Fibroblast of skin of scalp (primary cell): ENCODE measurements at places on chromosomes 1 and 21.

- no peak for DNase-seq
These were observed 16.4 kb downstream of the CADM3 start for GRCh38 chr1:159187647-159188374.

- DNase-seq = no peak
These were observed 11.0 kb downstream of the TNFRSF14 start for GRCh38 chr1:2567083-2567679.

GRCh38 chr1:50604580-50604979, 181.3 kb upstream of the DMRTA2 start:
- DNase-seq = no peak

DNA sequence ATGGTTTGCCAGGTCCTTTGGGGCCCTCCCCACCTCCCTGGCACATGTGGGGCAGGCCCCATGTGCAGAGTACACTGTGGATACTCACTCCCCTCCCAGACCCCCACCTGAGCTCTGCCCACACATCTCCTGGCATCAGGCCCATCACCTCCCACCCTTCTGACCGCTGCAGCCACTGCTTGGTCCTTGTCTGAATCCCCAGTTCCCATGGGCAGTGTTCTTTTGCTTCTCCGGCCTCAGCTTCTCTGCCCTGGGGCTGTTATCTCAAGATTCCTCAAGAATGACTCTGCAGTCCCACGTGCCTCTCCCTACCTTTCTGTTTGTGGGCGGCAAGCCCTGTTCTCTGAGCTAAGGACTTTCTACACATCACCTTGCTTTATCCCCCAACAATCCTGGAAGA, 187.7 kb upstream of the EDN2 start:
- peak; percentile 84 for DNase-seq

GRCh38 chr21:35423709-35424108, 374.6 kb upstream of the RUNX1 start:
- DNase-seq = peak; percentile 81

GRCh38 chr1:169312084-169312954, 55.3 kb downstream of the NME7 start:
- DNase-seq = peak; percentile 95

DNA sequence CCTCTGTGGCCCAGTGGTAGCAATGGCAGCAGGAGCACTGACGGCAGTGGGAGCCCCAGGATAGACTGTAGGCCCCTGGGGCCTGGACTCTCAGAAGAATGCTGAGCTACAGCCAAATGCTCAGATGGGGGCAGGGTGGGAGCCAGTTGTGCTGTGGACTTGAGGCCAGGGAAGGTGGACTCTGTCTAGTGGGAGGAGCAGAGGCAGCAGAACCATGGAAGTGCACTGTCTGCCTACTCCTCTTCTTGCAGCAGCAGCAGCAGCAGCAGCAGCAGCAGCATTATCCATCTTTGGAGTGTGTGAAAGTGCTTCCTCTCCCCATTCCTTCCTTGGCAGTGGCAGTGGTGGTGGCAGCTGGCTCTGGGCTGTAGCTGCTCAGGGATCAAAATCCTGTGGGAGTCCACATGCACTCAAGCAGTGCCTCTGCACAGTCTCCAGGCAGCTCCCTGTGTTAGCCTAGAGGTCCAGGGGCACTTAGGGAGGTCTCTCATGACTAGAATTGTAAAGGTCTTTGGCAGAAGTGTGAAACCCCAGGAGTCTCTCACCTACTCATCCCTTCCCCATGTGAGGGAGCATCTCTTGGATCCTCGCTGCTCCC, 917.9 kb upstream of the B3GALT2 start:
- no peak for DNase-seq

DNA sequence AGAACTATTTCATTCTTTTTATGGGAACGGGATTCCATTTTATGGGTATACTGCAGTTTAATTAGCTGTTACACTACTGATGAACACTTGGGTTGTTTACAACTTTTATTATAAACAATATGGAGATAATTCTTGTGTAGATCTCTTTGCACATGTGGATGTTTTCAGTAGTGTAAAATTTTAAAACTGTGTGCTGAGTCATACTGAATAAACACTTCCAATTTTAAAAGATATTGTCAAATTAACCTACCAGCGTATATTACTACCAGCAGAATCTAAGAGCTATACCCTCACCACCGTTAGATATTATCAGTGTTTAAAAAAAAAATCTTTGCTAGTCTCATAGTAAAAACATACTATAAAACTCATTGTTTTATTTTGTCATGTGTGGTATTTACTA, 106.1 kb downstream of the CC2D1B start:
- no peak for DNase-seq

- no peak for DNase-seq
These were observed 79.8 kb upstream of the RALGPS2 start for GRCh38 chr1:178645157-178645807.

DNA sequence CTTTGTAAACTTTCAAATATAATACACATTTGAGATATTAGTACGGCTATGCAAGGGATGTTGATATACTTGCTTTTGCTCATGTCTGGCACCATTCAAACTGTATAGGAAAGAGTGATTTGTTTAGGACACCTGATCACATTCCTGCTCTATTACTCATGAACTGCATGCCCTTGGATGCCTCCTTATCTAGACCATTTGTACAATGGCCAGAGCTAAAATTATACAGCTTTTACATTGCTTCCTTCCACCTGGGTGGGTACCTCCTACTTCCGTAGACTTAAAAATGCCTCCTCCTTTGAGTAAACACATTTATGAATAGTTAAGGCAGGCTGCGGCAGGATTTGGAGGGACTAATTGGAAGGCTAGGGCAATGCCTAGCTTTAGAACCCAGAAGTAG, 85.4 kb upstream of the PBX1 start:
- no peak for DNase-seq

DNA sequence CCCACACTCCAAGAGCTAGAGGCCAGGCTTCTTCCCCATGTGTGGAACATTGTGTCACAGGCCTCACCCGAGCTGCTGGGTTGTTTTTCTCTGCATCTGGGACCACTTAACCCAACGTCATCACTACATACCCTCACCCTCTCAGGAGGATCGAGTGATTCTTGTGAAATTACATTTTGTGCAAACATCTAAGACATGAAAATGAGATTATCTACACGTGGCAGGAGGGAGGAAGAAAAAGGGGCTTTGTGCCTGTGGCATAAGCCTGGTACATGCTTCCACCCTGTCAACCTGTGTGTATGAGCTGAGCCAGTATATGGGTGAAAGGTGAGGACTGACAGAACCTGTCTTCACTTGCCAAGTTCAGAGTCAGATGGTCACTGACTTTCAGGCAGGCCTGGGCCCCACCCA, 1.6 kb downstream of the CPT2 start:
- peak; percentile 32 for DNase-seq

DNA sequence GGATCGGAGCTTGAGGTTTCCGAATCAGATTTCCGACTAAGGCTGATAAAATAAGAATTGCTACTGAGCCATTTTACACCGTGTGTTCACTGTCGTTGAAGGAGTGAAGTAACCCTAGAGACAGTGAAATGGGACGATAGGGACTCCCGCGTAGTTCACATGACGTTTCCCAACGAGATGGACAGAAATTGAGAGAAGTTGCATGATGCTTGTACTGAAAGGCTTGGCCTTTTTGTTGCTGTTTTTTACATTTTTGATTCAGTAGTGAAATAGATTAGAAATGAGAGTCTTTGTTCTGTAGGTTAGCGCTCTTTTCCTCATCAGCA, 1.2 kb downstream of the KHDRBS1 start:
- DNase-seq = peak; percentile 22

GRCh38 chr1:221794079-221794670, 52.3 kb upstream of the DUSP10 start:
- peak; percentile 21 for DNase-seq

- no peak for DNase-seq
These were observed 91.8 kb downstream of the UCHL5 start for GRCh38 chr1:192967211-192967877.

- no peak for DNase-seq
These were observed 14.0 kb upstream of the DISC1 start for GRCh38 chr1:231612393-231613089.

DNA sequence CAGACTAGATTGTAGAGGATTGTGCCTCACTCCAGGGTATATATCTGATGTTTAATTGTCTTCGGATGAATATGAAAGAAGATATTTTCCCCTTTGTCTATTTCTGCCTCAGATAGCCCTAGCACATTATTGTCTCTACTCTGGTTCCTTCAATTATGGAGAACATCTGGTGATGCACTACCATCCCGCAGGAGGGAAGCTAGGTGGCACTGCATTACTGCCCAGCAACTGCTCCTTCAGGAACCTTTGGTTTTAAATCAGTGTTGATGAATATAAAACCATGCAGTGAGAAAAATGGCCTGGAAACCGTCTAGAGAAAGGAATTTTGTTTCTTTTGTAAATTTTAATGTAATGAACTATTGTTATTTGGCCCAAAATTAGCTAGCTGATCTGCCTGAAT, 68.5 kb downstream of the GPR88 start:
- peak; percentile 76 for DNase-seq

- no peak for DNase-seq
These were observed 64.6 kb downstream of the TOR3A start for GRCh38 chr1:179146476-179146875.

GRCh38 chr21:36692835-36693488, 6.0 kb upstream of the SIM2 start:
- no peak for DNase-seq

GRCh38 chr1:151459331-151460046, at the start of gene POGZ:
TSS of gene POGZ (minus strand) at chr1:151459494. CDS start at chr1:151442204, 17,290 bp downstream.
- peak; percentile 99 for DNase-seq
